ENCODE measurements at places on chromosomes 12 and 14. TPM values are rescaled to one million over a fixed set of nuclear protein-coding genes. Genes with fewer than 3 reads are reported as not detected.

The WIF1 gene
- total RNA-seq, result not detected

The AQP6 gene
- 0.17 TPM for total RNA-seq

The SMOC1 gene
- 70.6 TPM for total RNA-seq

- DNase-seq, result no peak
Measured at GRCh38 chr12:80165746-80166145, 66.4 kb downstream of the OTOGL start.

GRCh38 chr12:106345746-106346145 lies 11.8 kb upstream of the POLR3B start:
- peak; percentile 81 for DNase-seq

DNA sequence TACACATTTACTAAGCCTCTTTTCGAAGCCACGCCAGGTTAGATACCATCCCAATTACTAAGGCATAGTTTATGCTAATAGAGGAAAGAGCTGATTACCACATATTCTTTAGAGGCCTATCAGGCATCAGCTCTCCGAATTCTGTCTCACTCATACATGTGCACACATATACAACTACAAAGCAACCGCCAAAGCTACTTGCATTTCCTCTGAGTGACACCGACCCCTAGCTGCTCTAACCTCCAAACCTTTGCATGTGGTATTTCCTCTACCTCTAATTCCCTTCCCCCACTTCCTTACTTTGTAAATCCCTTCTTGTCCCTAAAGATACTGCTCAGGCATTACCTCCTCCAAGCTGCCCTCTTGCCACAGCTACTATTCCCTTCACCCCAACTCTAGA lies 107.2 kb downstream of the DUSP6 start:
- DNase-seq, result no peak

DNA sequence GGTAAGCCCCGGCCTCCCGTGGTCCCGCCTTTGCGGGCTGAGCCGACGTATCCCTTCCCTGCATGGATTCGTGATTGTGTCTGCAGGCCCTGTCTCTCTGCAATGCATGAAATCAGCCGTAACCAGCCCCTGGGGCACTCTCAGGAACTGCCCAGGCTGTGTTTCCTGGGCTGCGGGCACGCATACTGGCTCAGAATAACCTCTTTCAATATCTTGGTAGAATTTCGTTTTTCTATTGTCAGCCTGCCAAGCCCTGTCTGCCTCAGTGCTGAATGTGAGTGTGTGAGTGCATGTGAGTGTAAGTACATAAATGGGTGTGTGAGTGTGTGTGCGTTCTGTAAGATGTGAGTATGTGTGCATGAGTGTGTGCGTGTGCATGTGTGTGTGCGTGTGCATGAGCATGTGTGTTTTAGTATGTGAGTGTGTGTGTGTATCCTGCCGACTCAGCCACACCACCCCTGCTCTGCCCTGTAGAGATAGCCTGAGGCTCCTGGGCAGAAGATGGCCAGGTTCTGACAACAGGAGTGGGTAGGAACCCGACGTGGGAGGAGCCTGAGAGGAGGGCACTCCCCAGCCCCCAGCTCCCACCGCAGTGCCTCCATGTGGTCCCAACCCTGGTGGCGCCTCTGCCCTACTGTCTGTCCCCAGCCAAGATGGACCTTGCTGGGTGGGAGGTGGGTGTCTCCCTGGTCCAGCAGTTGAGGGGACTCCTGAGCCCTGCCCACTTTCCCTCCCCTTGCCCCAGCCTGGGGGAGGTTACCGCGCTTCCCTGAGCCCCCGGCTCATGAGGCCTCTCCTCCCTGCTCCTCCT lies 268.8 kb downstream of the ADGRD1 start:
- DNase-seq, result no peak

DNA sequence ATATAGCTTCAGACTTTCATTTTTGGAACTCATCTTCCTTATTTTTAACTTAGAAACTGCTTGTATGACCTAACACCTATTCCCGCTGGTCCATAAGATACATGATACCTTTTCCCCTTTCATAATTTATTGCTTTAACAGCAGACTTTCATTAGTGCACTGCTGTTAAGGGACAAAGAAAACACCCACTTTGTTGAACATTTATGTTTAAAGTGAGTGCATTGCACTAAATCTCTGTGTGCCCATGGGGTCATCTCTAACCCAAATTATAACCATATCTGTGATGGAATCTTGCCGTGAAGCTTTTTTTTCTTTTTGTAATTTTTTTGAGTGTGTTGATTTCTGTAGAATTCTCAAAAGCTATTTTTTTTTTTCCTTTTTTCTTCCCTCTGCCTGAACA lies 261.8 kb downstream of the TMTC2 start:
- no peak for DNase-seq

GRCh38 chr14:20327005-20327869 lies 5.8 kb downstream of the CCNB1IP1 start:
- DNase-seq, result peak; percentile 76

DNA sequence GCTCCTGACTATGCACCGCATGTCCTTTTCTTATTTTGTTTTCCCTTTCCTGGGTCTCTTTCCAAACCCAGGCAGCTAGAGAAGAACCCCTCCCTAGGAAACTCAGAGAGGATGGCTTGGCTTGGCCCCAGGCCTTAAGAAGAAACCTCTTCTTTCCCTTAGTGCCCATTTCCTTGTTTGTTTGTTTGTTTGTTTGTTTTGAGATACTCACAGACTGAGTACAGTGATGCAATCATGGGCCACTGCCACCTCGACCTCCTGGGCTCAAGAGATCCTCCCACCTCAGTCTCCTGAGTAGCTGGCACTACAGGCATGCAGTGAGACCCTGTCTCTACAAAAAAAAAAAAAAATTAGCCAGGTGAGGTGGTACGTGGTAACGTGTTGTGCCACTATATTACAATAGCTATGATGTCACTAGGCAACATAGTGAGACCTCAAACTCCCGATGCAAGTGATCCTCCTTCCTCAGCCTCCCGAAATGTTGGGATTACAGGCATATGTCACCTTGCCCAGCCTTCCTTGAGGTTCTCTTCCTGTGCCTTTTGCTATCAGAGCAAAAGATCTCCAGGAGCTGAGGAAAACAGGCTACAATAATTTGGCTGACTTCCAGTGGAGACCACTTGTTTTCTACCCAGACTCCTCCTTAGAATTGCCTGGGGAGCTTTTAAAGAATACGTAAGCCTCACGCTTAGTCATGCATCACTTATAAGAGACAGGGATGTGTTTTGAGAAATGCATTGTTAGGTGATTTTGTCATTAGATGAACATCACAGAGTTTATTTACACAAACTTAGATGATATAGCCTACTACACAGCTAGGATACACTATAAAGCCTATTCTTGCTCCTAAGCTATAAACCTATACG lies 34.5 kb upstream of the LGALS3 start:
- peak; percentile 77 for DNase-seq

All from NCI-H460 (cell line).